ACHN (cell line): ENCODE measurements at places on chromosomes 6 and 20.

DNA sequence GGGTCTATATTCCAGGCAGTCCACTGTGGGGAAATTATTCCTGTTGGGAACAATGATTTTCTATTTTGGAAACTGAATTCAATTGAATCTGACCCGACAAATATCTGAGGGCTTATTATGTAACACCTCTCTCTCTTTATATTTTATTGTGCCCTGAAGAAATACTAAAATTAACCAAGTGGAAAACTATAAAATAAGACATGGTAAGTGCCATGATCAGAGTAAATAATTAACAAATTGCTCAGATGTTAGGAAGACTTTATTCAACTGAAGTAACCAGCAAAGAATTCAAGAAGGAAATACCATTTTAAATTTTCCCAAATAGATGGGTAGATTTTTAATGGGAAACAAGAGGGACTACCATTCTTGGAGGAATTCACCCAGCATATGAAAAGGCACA lies 632.9 kb downstream of the MAFB start:
- DNase-seq: peak; percentile 16

- no peak for DNase-seq
Measured at GRCh38 chr20:47253872-47254271, 102.6 kb downstream of the ZMYND8 start.

- no peak for DNase-seq
Measured at GRCh38 chr20:56368351-56369134, 9.8 kb downstream of the FAM210B start.

DNA sequence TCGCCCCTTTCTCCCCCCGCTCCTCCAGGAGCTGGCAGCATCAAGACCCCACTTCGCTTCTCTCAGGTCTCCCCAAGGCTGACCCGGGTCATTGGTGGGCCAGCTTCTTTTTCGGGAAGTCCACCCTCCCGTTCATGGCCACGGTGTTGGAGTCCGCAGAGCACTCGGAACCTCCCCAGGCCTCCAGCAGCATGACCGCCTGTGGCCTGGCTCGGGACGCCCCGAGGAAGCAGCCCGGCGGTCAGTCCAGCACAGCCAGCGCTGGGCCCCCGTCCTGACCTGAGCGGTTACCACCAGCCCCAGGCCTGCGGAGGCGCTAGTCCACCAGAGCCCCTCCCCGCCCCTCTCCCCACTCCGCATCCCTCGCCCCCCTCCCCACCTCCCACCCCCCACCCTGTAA lies 1.0 kb downstream of the PPDPF start:
- no peak for DNase-seq

GRCh38 chr6:151263967-151264366 lies 24.2 kb downstream of the AKAP12 start:
- DNase-seq: no peak

- no peak for DNase-seq
Measured at GRCh38 chr6:80223743-80224212, 117.3 kb downstream of the BCKDHB start.

DNA sequence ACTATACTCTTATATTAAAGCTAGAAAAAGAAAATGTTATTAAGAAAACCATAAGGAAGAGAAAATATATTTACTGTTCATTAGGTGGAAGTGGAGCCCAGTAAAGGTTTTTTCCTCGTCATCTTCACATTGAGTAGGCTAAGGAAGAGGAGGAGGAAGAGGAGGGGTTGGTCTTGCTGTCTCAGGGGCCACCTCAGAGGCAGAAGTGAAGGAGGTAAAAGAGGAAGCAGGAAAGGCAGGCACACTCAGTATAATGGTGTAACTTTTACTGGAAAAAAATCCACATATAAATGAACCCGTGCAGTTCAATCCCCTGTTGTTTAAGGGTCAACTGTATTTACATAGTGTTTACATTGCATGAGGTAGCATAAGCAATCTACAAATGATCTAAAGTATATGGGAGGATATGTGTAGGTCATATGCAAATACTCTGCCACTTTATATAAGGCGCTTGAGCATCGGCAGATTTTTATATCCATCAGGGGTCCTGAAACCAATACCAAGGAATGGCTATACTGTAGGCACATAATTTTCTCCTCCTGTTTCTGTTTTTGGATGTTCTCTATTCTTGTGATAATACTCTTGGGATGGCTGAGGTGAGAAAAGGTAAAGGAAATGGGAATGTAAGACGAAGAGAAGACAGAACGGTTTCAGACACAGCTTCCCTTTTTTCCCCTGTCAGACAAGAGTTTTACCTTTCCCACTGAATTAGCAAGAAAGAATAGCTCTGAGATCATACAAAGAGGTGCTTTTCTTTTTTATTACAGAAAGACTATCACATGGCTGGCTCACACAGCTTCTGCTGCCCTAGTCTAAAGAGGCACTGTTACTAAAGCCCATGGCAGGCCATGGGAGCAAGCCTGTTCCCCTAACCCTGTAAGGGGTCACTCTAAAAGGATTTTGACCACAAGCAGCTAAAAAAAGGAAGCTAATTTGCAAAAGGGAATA lies 59.9 kb downstream of the NUDT3 start:
- DNase-seq: no peak

DNA sequence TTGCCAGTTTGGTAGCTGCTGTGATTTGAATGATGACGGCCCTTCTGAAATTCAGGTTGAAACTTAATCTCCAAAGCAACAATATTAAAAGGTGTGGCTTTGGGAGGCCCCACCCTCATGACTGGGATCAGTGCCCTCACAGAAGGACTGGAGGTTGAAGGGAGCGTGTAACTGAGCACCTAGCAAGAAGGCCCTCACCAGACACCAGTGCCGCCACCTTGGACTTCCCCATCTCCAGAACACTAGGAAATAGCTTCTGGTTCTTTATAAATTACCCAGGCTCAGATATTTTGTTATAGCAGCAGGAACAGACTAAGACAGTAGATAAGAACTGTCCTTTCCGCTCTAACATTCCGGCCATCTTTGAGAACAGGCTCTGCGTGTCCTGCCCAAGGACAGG lies 243.1 kb downstream of the DLL1 start:
- no peak for DNase-seq

- no peak for DNase-seq
Measured at GRCh38 chr6:109693111-109693510, 2.0 kb downstream of the FIG4 start.

DNA sequence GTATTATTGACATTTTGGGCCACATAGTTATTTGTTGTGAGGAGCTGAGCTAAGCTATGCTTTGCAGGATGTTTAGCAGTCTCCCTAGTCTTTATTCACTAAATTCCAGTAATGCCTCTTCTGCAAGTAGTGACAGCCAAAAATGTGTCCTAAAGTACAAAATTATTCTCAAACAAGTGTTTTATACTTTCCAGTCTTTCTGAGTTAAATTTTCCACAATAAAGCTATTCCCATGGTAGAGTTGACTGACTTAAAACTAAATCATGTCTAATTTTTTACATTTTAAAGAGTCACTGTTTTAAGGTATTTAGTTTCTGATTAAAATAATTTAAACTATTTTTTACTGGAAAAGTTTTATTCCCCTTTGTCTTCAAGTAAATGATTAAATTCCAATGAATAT lies 717.8 kb upstream of the HS3ST5 start:
- no peak for DNase-seq

DNA sequence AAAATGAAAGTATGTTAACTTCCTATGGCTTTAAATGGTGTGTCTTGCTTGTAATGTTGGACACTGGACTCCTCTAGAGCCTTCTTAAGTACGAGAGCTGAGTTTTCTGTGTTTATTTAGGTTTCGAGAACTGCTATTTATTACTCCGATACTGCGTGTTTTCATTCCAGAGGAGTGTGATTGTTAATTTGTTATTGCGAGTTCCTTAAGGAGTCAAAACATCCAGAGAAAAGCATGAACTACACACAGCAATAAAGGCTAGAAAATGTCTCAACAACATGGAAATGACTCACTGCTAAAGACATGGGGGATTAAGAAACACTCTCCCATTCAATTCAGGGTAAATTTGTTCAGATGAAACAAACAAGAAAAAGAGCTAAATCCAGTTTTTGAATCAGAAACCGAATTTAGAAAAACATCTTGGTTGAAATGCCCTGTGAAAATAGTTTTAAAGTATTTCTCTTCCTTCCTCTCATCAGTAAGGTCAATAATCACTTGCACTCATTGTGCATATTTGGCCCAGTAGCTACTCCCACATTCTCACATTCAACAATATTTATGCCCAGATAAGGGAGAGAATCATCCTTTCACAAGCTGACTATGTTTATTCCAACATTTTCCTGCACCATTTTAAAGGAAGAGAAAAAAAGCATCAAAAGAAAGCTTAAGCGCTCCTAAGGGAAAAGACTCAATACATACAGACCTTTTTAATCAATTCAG lies 36.0 kb downstream of the ATXN1 start:
- no peak for DNase-seq

- no peak for DNase-seq
Measured at GRCh38 chr6:12585497-12585958, 131.0 kb upstream of the PHACTR1 start.
